D721Med (cell line): ENCODE measurements at places on chromosomes 13 and 19.

DNA sequence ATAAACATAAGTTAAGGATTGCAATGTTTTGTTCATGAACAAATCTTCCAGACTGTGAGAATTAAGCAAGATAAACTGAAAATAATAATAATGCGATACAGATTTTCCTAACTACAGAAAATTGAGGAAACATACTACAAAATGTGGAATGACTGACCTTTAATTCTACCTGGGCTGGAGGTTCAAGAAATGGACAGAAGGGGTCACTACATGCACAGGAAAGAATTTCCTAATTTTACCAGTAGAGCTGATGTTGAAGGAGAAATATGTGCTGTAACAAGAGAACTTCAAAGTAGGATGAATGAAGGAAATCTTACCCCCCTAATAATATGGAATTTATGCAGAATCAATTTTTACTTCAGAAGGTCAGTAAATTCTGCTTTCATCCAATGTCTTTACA lies 62.3 kb downstream of the ZNF627 start:
- no peak for DNase-seq

GRCh38 chr19:15623711-15624318 lies 8.8 kb downstream of the CYP4F8 start:
- DNase-seq, result no peak

DNA sequence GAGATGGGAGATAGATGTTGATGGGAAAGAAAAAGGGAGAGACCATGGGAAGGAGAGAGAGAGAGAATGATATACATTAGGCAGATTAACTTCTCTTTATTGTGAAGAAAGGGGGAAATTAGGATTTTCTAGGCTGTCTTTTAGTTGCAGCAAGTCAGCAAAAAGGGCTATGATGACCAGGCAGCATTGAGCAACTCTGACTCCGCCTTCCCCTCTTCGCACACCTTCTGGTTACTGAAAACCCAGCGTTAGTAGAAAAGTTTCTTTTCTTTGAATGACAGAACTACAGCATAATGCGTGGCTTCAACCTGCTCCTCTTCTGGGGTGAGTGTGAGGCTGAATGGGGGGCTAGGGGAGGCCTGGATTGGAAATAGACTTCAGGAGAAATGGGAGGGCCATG lies at the start of gene ADGRE1:
ADGRE1 (plus strand) TSS at position 264 of the 400 bp plus-strand sequence; CDS start at position 294, 30 bp downstream.
- DNase-seq, result no peak

DNA sequence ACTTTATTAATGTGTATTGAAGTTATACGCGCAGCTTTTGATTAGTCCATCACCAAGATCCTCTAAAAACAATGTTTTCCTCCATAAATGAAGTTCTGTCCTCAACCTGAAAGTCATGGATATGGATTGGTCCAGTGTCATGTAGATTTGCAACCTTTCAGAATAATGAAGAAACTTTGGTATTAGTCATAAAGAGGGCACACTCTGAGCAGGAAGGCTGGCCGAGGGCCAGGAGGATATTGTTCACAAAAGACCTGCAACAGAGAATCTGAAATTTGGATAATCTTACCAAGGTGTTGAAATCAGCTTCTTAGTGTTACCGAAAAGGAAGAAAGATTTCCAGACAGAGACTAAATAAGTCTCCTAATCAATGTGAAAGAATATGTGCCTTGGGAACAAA lies 20.7 kb downstream of the CLDN10 start:
- DNase-seq, result no peak

DNA sequence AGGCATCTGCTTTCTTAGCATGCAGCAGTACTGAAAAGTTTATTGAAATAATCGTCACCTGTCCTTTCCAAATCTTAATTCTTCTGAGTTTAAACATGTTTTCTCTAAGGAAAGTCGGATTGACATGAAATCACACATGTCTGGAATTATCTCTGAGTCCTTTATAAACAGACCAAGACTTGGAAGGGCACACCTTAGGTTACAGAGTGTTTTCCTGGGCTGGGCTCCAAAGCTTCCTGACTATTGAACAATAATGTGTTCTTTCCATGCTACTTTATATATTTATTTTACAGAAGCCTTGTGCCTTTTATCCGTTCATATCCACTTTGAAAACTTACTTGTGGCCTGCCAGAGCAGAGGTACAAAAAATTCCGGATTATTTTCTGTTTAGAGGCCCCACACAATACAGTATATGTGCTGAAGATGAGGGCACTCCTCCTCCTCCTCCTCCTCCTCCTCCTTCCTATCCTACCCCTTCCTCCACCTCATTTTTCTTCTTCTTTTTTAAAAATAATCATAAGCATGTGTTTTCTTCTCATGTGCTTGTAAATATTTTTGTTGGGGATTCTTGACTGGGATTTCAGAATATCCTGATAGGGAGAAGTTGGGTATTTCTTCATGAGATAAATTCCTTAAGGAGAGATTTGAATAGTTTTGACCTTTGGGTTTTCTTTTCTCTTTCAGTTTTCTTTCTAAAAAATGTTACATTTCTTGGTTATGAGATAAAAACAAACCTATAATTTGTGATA lies 52.3 kb downstream of the LRCH1 start:
- no peak for DNase-seq

- no peak for DNase-seq
Observed at GRCh38 chr13:32142956-32143375, 111.4 kb downstream of the FRY start.
